ENCODE measurements at places on chromosomes 2 and 18.

- no peak for DNase-seq
These were observed 329.1 kb upstream of the CNTNAP5 start for GRCh38 chr2:123696021-123696420.

DNA sequence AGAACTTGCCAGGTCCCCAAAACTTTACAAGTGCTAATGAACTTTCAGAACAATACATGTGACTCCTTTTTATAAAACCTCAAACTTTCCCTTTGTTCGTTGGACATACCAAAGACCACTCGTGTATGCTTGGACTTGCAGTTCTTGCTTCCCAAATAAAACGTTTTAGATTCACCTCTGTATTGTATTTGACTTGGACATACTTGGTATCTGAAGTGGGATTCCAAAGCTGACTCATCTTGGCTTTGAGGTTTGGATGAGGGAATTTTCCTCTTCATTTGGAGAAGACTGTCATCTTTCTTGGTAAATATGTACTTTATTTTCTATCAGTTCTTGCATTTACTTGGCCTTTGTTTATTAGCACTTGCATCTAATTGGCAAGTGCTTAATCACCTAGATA lies 8.0 kb upstream of the CYB5A start:
- DNase-seq = no peak

GRCh38 chr18:62963507-62963906 lies 248.2 kb downstream of the PHLPP1 start:
- DNase-seq = no peak

DNA sequence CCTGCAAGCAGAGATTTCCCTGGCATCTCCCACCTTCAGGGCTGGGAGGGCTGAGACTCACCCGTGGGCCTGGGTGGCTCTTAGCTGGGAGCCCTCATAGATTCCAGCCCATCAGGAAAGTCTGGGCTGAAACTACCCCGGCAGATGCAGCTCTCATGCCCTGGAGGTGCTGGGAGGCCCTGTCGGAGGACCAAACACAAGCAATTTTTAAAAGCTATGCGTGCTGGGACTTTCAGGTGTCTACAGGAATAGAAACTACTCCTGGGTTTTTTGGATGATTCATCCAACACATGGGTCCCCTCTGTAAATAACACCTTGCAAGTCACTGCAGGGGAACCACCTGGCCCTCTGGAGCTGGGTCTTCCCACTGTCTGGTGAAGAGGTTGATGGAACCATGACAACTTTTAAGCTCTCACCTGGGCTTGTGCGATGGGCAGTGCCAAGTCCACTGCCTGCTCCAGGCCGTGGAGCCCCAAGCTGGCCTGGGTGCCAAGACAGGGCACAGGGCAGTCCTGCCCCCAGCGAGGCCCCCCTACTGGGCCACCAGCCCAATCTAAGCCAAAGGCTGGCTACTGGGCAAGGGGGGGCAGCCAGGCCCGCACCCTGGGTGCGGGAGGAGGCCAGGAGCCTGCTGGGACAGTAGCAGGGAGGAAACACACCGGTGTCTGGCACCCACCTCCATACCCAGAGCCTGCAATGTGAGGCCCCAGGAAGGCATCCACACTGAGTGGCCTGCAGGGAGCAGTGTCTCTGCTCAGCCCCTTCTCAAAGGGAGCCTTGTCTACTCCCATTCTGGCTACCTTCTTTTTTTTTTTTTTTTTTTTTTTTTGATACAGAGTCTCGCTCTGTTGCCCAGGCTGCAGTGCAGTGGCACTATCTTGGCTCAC lies 1.1 kb upstream of the GPR55 start:
- DNase-seq = peak; percentile 51

- DNase-seq = no peak
These were observed 203.0 kb upstream of the PID1 start for GRCh38 chr2:229474125-229474524.

GRCh38 chr2:232483923-232484627 lies 3.6 kb downstream of the ECEL1 start:
- no peak for DNase-seq

GRCh38 chr18:31581498-31582197 lies 10.0 kb upstream of the TTR start:
- no peak for DNase-seq

DNA sequence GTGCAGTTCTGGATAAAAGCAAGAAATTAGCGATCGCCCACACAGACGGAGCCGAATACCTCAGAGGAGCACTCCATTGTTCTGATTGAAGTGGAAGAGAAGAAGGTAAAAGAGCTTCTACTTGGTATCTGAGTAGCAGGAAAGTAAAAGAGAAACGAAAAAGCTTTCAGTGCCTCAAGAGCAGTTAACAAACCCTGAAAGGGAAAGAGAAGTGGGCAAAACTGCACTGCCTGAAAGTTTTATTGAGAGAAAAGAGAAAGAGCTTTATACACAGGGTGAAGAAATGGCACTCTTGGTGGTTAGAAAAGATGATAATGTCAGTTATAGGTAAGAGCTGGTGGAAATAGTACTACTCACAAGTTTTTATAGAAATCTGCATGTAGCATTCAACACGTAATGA lies 192.8 kb downstream of the CDCA7 start:
- no peak for DNase-seq

GRCh38 chr18:59451073-59451472 lies 92.0 kb upstream of the LMAN1 start:
- DNase-seq = no peak

- no peak for DNase-seq
These were observed 47.8 kb downstream of the PRELID3A start for GRCh38 chr18:12455496-12455895.

GRCh38 chr2:157443795-157444640 lies at the start of gene CYTIP:
Gene CYTIP (minus strand): TSS chr2:157444089. CDS start chr2:157444020, 69 bp downstream.
- peak; percentile 36 for DNase-seq

- no peak for DNase-seq
These were observed 10.8 kb downstream of the ECEL1 start for GRCh38 chr2:232476791-232477190.

- DNase-seq = no peak
These were observed 52.7 kb upstream of the EML4 start for GRCh38 chr2:42116195-42117181.

- no peak for DNase-seq
These were observed 267.6 kb downstream of the CD226 start for GRCh38 chr18:69680123-69680522.

GRCh38 chr18:41165625-41166024 lies 789.4 kb upstream of the PIK3C3 start:
- no peak for DNase-seq

- no peak for DNase-seq
These were observed 95.2 kb downstream of the NAB1 start for GRCh38 chr2:190744041-190744440.

- peak; percentile 46 for DNase-seq
These were observed 497.6 kb upstream of the FAM98A start for GRCh38 chr2:34096562-34097171.

- DNase-seq = no peak
These were observed 83.8 kb upstream of the ARL4C start for GRCh38 chr2:234580686-234581085.

DNA sequence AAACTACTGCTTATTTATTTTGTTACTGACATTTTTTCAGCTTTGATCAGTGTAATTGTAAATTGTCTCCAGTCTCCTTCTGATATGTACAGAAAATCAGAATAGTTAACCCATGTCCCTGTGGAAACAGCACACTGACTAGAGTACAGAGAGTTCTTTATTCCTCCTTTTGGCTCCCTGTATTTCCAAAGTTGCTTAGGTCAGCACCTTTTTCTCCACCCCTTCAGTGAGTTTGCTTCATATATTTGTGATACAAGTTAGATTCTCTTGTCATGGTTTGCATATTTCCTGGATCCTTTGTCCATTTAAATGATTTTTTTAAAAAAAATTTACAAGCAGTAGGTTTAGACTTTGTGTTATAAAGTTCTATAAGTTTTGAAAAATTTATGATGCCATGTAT lies 2051.1 kb upstream of the LRRTM1 start:
- DNase-seq = no peak

- no peak for DNase-seq
These were observed 39.3 kb upstream of the PARD3B start for GRCh38 chr2:204505946-204506345.

- DNase-seq = no peak
These were observed 79.7 kb downstream of the STRN start for GRCh38 chr2:36886664-36887063.

- DNase-seq = no peak
These were observed 52.6 kb downstream of the QPCT start for GRCh38 chr2:37396890-37397565.

DNA sequence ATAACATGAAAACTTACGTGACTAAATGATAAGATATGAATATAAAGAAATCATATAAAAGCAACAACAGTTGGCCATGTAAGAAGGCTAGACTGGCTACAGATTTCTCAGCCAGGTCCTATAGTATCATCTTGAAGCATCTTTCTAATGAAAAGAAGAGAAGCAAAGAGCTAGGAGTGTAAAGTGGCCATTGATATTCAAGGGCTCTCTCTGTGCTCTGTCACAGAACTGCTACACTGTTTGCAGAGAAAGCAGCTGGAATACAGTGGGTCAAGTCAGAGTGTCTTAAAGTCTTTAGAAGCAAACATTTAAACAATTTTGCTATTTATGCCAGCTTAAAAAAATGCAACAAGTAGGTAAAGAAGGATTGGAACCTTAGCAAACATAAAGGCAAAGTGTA lies 118.8 kb downstream of the SCN9A start:
- DNase-seq = no peak

DNA sequence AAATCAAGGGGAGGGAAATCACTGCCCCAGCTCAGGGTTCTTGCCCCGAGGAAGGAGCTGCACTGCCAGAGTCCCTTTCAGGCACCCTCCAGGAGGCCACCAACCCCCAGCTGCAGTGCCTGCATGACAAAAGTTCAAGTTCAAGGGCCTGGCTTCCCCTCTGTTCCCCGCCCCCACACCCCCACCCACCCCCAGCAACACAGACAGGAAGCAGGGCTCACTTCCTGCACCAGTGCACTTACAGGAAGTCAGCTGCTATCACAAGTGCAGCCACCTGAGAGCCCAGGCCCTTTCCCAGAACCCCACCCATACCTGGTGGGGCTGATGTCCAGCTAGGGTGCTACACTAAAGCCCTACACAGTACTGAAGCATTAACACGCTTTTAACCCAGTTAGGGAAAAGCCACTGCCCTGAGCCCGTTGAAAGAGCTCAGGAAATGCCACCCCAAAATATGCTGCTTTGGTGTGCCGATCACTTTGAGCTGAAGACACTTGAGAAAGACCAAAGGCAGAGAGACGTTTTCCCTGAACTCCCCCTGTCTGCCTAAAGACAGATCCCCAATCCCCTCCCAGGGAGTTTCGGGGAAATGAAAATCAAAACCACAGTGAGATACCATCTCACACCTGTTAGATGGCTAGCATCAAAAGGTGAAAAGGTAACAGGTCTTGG lies 109.9 kb upstream of the CAB39 start:
- peak; percentile 92 for DNase-seq

DNA sequence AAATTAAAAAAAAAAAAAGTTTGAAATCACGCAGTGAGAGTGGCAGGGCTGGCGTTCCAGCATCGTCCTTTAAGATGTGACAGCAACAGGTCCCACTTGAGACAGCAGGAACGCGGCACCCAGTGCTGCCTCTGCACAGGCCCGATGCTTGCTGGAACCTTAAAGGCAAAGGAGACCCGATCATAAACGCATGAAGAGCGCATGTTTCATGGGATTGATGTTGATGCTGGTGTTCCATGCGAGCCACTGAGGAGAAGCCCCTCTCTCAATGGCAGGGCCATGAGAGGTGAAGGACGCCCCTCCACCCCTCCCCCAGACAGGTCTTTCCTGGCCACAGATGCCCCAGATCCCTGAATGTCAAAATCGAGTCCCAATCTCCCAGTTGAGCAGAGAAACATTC lies 17.9 kb upstream of the ALPI start:
- no peak for DNase-seq

- DNase-seq = no peak
These were observed 103.9 kb downstream of the MRO start for GRCh38 chr18:50715919-50716318.

DNA sequence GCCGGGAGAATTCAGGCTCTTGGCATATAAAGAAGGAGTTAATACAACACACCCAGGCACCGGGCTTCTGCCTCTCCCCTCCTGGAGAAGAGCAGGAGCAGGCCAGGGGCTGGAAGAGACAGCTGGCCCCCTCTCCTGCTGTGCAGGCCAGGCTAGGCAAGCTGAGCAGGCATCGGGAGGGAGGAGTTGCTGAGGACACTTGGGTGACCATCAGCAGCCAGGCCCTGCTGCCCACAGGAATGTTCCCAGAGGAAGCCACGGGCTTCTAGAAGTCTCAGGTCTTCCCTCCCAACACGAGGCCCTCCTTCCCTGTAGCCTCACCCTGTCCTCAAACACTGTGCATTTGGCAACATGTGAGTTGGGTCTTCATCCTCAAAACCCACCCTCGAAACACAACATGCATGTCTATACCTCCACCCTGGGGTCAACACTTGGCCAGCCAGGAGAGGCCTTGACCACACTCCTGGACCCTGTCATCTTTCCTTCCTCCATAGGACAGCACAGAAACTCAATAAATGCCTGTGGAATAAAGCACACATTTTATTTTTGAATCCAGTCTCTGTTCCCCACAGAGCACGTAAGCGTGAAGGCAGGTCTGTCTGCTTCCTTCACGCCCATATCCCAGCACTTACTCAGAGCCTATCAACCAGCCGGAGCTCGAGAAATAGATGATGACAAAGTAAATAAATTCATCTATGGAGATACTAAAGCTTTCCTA lies 433.8 kb upstream of the ID2 start:
- no peak for DNase-seq

DNA sequence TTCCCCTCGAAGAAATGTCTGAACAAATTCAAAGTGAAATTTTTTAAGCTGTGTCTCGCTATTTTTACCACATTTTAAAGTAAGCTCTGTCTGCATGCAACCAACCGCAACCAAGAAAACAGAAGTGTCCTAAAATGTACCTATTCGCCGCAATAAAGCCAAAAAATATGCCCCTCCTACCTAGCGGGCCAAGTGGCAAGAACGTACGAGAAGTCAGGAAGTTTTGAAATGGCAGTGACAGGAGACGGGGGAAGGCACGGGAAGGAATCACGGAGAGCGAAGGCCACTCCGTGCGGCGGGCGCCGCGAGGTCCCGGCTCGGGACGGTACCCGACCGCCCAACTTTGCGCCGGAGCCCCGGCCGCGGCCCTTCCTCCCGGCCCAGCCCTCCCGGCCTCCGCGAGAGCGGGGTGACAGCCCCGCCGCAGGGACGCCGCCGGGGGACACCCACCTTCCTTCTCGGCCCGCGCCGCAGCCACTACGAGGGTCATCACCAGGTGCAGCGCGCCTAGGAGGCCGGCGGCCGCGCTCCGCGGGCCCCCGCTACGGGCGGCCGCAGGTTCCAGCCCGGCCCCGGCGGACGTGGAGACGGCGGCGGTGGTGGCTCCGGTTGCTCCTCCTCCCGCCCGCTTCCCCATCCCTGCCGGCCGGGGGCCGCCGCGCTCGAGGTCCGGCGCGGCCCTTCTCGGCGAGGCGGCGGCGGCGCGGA lies 568 bp downstream of the TMEM131 start:
- DNase-seq = peak; percentile 54
